NCI-H146 (cell line): ENCODE measurements at places on chromosomes 11 and 22.

GRCh38 chr11:95520369-95521132 lies 269.0 kb downstream of the FAM76B start:
- no peak for DNase-seq

- peak; percentile 94 for DNase-seq
Observed at GRCh38 chr22:36433318-36434231, 45.8 kb upstream of the MYH9 start.

- no peak for DNase-seq
Observed at GRCh38 chr22:26134654-26135330, 34.5 kb upstream of the SEZ6L start.

DNA sequence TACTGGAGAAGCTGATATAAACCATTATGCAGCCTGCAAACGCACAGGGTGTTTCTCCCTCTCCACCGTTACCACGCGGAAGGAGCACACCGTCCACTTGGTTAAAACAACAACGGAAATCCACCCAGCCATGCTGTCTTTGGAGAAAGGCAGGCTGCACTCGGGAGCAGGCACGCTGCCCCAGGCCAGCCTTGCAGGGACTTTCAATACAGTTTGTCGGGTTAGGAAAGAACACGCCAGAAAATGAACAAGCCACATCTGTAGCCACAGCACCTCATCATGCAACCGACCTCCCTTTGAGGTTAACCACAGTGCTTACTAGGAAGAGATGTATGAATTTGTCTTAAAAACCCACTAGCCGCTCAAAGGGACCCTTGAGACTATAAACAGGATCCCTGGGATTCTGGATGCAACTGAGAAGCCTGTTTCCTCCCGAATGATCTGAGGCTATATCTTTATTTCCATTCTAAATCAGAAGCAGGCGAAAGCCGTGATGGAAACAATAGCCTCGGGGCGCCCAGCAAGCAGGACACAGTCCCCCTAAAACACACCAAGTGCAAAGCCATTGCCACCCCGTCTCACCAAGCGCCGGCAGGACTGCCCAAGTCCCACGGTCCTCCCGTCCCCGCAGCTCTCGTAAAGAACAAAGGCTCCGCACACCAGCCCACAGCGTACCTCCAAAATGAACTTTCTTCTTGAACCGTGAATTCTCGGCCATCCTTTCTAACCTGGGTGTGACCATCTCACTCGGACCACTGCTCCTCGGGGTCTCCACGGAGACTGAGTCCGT lies 318.9 kb downstream of the CTTN start:
- DNase-seq, result no peak

DNA sequence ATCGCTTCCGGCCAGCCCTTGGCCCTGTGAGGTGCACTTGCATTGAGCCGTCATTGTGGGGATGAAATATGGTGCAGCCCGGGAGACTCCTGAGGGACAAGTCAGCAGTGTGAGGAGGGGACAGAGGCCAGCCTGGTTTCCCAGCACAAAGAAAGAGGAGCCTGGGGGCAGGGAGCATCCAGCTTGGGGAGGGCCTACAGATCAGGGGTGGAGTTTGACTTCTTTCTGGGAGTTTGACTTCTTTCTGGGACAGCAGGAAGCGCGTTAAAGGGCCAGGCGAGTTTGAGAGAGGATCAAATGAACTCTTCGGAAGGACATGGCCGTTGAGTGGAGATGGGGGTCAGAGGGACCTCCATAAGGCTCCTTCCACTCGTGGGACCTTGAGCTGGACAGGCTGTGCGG lies 91.9 kb downstream of the LRRC32 start:
- no peak for DNase-seq

DNA sequence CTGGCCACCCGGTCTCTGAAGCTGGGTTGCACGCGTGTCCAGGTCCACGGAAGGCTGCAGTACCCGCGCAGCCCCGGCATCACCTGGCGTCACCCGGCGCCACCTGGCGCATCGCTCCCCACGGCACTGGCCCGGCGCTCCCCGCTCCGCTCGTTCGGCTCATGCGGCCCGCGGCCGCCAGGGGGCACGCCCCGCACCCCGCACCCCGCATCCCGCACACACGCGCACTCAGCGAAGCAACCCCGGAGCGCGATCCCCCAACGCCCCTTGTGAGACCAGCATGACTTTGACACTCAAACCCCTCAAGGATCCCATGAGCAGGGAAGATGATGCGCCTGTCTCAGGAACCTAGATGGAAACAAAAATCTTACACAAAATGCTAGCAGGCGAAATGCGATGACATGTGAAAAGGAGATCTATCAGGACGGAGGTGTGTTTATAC lies 11.9 kb downstream of the B3GNT6 start:
- DNase-seq, result peak; percentile 31

- no peak for DNase-seq
Observed at GRCh38 chr11:124807660-124808270, 7.6 kb upstream of the MSANTD2 start.

DNA sequence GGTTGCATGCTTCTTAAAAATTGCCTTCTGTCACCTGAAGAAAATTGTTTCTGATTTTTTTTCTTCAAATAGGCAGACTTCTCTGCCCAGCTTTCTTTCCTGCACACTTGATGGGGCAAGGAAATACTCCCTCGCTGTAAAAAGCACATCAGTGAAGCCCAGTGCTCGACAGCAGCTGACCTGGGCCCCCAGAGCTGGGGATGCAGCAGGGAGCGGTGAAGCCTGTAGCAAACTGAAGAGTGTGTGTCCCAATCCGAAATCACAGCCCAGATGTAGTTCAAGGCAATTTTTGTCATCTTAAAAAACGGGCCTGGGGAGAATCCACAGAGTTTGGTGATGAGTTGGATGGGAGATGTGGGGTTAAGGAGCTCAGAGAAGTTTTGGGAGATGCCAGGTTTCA lies 27.0 kb upstream of the MPPED1 start:
- DNase-seq, result no peak

- DNase-seq, result peak; percentile 51
Observed at GRCh38 chr11:6022956-6023355, 7.6 kb downstream of the OR56A1 start.

DNA sequence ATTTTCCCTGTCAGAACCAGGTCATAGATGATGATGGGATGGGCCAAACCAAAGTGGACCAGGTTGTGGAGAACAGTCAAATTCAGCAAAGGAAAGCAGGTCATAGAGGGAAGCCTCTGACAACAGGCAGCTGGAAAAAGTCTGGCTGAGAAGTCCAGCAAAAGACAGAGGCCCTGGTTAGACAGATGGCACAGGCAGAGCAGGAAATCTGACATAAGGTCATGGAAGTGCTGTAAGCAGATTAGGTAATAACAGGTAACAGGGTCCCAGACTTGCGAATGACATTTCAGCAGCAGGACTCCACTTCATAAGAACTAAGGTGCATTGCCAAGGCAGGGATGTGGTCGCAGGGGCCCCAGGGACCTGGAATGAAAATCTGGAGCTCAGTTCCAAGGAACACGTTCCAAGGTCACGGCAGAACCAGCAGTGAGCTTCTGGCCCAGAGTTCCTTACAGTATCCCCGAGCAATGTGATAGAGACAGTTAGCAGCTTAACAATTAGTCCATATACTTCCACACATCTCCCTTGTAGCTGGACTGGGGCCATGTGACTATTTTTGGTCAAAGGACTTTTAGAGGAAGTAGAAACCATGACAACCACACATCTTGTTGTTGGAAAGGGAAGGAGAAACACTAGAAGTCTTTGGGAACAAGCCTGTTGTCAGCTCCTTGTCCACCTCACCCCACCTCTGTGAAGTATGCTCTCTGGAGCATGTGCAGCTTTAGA lies 75.4 kb downstream of the ME3 start:
- DNase-seq, result no peak
